Iris pigment epithelial cell (primary cell): ENCODE measurements at places on chromosomes 6 and 20.

GRCh38 chr20:54133434-54134427, 40.1 kb downstream of the CYP24A1 start:
- DNase-seq = no peak

DNA sequence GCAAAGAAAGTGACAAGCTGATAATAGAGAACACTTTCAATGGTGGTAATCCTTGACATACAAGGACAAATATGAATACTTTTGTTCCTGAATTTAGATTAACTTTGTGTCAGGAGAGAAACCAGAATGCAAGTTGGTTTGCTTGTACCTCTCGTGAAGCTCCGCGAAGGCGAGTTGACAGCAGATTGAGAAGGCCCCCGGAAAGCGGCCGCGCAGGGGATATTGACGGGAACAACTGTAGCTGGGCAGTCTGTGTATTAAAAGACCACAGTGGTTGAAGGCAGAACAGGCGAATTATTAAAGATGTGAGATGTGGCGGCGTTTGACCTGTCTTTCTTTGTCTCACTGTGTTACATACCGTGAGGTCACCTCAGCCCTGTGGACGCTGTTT, 175.8 kb upstream of the RALGAPA2 start:
- no peak for DNase-seq

DNA sequence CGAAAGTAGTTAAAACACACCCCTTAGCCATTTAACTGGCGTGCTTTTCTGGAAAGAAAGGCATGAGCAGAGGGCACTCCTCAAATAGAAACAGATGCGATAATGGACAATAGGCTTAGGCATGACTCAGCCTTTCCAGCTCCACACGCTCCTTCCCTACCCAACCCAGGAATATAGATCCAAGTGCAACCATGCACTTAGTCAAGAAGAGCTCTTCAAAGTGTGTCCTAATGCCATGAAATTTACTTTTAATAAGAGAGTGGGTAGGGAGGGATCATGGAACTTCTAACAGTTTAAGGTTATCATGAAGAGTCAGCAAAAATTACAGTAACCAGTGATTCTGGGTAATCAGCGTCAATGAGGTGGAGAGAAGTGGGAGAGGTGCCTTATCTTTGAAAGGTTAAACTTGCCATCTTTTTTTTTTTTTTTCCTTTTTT, 2.4 kb upstream of the EFHC1 start:
- peak; percentile 72 for DNase-seq

- no peak for DNase-seq
Measured at GRCh38 chr6:89525786-89526562, 93.0 kb downstream of the ANKRD6 start.

- DNase-seq = no peak
Measured at GRCh38 chr6:14569394-14569793, 451.8 kb downstream of the CD83 start.

GRCh38 chr6:55836945-55837344, 38.4 kb downstream of the BMP5 start:
- DNase-seq = no peak

DNA sequence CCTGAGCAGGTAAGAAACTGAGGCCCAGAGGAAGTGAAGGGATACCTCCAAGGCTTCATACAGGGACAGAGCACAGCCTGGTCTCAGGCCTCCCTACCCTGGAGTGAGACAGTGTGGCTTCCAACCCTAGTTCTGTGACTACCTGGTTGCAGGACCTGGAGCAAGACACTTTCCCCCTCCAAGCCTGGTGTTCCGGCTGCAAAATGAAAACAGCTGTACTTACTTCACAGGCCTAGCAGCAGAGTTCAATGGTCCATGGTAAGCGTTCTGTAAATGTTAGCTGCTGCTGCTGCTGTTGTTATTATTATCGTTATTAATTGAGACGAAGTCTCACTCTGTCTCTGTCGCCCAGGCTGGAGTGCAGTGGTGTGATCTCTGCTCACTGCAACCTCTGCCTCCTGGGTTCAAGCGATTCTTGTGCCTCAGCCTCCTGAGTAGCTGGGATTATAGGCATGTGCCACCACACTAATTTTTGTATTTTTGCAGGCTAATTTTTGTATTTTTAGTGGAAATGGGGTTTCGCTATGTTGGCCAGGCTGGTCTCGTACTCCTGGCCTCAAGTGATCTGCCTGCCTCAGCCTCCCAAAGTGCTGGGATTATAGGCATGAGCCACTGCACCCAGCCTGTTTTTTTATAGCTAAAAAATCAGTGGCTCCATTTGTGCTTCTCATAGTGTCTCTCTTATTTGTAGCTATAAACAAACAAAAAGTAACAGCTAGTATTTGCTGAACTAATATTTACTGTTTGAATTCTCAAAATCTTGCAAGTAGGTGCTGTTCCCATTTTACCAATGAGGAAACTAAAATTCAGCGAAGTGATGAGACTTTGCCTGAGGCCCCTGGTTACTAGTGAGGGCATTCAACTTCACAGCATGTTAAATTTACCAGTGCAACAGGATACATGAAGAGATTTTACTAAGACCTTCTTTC, 41.9 kb downstream of the COX4I2 start:
- no peak for DNase-seq

DNA sequence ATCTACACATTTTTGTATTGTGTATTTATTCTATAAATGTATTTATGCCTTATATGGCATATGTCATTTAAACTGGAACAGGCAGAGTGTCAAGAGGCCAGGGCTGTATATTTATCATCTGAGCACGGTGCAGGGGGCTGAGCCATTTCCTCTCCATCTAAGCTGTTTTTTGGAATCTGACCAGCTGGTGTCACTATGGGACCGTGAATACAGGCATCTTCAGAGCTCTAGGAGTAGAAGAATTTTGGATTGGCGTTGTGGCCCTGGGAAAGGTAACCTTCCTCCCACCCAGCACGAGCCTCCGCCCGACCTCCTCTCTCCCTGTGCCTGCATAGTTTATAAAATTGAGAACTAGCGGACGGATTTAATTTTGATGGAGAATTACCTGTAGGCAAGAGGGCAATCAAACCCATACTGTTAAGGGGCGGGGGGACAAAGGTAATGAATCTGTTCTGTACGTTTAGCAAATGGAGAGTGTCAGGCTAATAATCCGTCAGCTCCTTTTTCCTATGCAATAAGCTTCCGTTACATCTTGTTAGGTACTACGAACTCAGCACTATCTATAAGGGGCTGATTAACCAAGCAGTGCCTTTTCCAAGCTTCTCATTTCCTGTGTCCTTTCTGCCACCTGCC, 29.0 kb upstream of the EEF1E1 start:
- peak; percentile 72 for DNase-seq

DNA sequence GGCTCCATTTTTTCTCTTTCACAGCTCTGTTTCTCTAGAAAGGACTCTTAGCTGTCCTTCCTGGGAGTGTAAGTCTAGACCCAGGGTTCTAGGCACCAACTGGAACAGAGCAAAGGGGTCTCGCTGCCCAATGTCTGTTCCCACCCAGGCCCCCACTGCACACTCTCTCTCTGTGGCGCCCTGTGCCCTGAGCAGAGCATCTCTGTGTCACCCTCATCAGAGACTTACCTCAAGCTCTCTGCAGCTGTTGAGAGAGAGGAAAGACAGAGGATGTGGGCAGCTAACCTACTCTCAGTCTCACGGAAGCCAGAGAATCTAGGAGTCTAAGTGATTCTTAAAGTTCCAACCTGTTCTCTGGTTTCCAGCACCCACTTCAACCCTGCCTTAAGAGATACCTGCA, 9.5 kb downstream of the NCR2 start:
- DNase-seq = no peak

- DNase-seq = no peak
Measured at GRCh38 chr20:20211988-20212518, 155.9 kb upstream of the INSM1 start.

- no peak for DNase-seq
Measured at GRCh38 chr6:16518265-16518664, 243.0 kb downstream of the ATXN1 start.

DNA sequence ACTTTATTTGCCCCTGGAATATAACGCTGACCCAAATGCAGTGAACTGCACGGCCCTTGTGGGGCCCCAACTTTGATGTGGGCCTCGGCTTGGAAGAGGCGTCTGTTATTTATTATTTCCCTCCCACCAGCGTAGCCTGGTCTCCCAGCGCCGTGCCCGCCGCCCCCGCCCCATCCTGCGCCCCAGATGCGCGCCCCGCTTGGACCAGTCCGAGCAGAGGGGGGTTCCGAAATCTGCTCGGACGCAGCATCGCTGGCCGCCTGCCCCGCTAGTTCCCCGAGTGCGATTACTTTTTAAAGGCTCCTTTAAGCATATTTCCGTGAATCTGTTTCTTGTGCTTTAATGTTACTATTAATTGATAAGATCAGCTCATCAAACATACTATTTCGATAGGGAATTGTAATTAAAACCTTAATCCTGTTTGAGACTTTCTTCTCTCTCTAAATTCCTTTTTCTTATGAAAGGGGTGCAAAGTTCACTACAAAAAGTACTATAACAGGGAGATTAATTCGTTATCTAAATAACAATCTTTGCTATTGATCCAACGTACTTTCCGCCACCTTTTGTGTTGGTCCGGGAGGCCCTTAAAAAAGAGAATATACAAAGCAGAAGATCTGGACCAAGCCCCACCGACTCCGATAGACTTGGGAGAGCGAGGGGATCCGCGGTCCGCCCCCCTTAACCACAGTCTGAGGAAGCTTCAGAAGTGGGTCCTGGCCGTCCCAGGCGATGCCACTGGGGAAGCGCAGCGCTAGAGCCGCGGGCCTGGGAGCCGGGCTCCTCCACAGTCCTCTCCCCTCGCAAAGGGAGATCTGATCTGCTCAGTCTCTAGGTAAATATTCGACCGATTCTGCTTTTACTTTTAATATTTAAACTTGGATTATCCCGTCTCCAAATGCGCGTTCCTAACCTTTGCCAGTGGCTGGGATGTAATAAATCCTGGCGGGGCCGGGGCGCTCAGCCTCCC, 10.2 kb downstream of the POU3F2 start:
- no peak for DNase-seq

DNA sequence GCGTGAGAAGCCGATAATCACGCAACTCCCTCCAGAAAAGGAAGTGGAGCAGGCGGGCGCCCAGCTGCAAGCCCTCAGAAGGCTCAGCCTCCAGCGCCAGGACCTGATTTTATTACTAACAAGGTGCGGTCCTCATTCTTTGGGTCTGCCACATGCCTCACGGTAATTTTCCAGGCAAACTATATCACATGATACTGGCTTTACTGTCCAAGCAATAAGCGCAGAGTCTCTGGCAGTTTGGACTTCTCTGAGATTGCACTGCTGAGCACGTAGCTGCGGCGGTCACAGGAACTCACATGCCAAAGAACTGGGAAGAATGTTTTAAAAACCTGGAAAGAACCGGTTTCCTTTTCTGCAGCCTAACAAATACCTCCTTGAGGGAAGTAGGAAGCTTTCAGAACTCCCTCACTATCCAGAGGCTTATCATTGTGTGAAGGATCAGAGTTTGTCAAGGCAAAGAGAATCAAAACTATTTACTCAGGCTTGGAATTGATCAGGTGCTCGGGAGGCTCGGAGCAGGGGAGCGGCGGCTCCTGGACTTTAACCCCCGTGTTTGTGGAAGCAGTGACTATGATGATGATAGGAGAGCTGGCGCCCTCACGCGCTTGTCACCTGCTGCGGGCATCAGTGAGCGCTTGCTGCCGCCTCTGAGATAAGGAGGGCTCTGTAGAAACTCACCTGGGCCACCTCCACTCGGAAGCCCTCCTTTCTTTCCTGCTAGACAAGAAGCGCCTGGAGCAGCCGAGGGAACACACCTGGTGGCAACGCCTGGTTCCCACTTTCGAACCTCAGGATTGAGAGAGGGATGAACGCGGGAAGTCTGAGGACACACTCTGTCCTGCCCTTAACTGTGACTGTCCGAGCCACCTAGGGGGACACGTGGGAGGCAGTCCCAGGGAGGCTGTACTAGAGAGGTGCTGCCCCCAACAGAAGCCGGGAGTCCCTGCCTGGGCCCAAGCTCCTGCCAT, 27.2 kb upstream of the SYNJ2 start:
- DNase-seq = peak; percentile 41

DNA sequence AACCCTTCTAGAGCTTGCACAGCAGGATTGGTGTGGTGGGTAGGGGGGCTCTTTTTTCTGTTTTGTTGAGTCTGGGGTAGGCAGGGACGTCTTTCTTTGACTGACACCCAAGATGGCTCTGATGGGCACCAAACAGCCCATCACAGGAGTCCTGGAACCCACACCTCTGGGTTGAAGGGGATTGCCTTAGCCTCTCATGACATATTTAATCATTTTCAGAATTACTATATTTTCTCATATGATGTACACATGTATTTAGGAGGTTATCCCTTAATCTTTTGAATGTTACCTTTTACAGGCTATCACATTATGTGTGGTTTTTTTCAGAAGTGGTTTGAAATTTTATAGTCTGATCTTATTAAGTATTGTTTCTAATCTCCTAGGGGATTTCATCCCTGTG, 64.6 kb downstream of the RPP40 start:
- DNase-seq = no peak

DNA sequence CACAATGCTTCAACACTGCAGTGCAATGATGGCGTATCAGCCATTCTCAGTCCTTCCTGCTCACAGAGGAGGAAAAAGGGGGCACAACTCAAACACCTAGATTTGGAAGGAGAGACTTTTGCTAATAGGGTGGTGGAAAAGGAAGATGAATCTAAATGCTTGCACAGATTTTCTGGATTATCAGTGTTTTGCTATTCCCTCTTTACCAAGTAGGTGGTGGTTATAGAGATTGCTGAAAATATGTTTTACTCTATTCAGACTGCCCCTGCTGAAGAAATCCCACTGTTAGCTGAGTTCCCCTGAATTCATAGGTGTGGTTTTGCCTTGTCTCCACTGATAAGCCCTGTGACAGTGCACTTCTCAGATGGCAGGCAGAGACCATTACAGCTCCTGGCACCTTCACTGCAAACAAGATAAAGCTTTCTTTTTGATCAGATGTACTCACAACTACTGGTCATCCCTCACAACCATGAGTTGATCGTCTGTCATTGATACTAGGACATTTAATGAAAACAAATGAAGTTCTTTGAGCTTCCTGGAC, 311.4 kb downstream of the KIF16B start:
- DNase-seq = no peak

- DNase-seq = no peak
Measured at GRCh38 chr6:90144928-90145555, 151.6 kb downstream of the BACH2 start.

GRCh38 chr6:163354761-163355425, 59.6 kb upstream of the QKI start:
- DNase-seq = peak; percentile 32

DNA sequence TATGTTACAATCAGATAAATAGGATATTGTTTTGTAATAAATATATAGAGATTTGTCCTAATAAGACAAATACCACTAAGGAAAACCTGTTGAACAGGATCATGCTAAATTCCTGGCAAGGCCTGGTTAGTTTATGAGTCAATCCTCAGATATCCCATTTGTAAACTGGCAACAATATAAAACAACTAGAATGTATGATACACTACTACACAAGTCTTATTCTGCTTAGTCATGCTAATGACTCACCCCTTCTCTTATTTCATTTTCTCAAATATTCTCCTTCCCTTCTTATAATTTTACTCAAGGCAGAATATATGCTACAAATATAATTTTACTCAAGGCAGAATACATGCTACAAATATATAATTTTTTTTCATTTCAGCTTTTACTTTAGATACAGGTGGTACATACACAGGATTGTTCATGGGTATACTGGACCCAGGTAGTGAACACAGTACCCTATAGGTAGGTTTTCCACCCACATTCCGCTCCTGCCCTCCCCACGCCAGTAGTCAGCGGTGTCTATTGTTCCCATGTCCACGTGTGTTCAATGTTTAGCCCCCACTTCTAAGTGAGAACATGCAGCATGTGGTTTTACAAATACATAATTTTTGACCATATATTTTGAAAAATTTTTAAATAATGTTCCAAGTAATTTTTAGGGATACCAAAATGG, 6.3 kb downstream of the OSER1 start:
- peak; percentile 96 for DNase-seq
